AG10803 (cell line): ENCODE measurements at places on chromosomes 13 and 19.

- DNase-seq = no peak
Measured at GRCh38 chr19:53492153-53492552, 24.6 kb downstream of the ZNF813 start.

DNA sequence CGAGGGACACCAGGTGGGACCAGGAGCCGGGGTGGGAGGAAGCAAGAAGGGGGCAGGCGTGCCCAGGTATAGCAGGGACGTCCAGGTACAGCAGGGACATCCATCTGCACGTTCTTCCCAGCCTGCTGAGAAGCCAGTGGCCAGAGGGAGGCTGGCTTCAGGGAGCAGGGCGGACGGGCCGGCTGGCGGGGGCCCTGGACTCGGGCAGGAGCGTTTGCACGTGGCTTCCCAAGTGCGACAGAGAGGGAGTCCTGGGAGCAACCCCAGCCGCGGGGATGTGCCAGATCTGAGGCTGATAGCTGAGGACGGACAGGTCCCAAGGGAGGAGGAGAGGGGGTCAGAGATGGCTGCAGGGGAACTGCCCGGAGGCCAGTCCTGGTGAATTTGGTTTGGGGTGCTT, 36.7 kb downstream of the MYO9B start:
- DNase-seq = no peak

GRCh38 chr13:43835701-43836100, 43.8 kb downstream of the CCDC122 start:
- peak; percentile 15 for DNase-seq

- DNase-seq = no peak
Measured at GRCh38 chr13:89968470-89968869, 1379.0 kb upstream of the MIR17HG start.

- DNase-seq = no peak
Measured at GRCh38 chr19:33161201-33161600, 29.3 kb downstream of the WDR88 start.

- no peak for DNase-seq
Measured at GRCh38 chr13:78714717-78715116, 55.8 kb upstream of the OBI1 start.

GRCh38 chr13:55263045-55263444, 1877.7 kb upstream of the PRR20A start:
- no peak for DNase-seq

GRCh38 chr13:33817513-33817900, 442 bp upstream of the RFC3 start:
- DNase-seq = no peak

DNA sequence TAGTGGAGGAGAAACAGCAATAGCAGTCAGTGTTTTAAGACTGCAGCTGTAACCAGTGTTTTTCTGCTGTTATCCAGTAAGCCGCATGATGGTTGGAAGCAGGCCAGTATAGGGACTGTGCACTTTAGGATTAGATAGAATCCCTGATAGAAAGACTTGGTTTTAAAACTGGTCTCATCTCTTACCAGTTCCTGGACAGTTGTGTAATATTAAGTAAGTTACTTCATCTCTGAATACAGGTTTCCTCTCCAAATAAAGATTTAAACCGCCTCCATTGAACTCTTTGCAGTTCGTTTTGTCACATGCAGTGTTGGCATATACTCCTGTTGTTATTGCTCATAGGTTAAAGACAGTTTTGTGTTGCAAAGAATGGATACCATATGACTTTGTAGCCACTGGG, 25.6 kb downstream of the URI1 start:
- peak; percentile 37 for DNase-seq

- DNase-seq = no peak
Measured at GRCh38 chr19:17414097-17414496, 5.8 kb upstream of the MVB12A start.

DNA sequence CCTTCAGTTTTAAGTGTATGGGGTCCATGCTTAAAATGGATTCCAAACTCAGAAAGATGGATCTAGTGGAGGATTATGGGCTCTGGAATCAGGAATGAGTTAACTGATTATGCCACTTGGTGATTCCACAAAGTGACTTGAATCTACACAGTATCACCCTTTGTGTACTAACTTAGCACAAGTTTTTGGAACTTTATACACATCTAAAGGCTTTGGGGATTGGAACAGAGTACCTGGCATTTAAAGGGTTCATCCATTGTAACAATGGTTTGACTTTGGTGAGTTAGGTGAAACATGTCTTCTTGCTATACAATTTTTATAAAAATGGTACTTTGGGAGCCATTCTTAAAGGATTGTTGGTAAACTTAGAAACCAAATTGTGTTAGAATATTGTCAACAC, 1.1 kb downstream of the RPL21 start:
- DNase-seq = no peak

DNA sequence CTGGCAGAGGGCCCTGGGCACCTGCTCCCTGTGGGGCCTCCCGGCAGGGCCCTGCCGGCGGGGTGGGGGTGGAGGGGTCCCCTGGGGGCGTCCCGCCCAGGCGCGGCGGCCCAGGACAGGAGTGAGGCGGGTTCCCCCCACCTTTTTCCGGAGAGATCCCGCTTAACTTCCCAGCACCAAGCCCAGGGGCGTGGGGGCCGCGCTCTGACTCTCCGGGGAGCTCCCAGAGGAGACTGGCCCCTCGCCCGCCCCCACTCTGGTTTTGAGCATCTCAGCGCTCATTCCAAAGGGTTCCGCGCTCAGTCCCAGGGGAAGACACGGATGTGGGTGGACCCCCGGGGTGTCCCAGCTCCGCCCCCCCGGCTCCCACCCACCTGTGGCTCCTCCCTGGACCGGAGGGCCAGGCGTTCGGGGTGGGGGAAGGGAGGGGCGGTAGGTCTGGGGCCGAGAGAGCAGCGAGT, 476 bp downstream of the C2CD4C start:
- no peak for DNase-seq

DNA sequence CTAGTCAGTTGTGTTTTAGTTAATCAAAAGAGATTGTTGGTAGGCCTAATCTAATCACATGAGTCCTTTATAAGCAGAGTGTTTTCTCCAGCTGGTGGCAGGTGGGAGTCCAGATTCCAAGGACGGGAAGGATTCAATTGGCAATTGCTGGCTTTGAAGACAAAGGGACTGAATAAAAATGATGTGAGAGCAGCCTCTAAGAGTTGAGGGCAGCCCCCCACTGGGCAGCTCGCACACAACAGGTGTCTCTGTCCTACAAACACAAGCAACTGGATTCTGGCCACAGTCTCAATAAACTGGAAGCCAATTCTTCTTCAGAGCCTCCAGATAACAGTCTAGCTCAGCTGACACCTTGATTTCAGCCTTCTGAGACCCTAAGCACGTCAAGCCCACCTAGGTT, 915.2 kb downstream of the PCDH9 start:
- no peak for DNase-seq

GRCh38 chr13:74575729-74576125, 441.5 kb upstream of the KLF12 start:
- DNase-seq = peak; percentile 46

DNA sequence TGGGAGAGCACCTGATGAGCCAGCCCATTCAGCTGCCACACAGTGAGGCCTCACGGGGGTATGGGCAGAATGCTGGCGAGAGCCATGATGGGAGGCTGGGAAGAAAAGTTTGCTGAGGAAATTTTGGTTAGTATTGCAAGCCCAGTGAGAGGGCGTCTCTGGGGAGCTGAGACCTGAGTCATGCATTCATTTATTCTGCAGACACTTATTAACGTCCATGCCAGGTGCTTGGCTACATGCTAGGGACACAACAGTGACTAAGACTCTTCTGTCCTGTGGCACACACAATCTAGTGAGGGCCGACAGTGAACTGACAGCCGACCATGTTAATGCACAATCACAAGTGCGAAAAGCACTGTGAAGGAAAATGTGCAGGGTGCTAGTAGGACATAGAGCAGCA, 27.2 kb downstream of the WDR62 start:
- DNase-seq = peak; percentile 25

DNA sequence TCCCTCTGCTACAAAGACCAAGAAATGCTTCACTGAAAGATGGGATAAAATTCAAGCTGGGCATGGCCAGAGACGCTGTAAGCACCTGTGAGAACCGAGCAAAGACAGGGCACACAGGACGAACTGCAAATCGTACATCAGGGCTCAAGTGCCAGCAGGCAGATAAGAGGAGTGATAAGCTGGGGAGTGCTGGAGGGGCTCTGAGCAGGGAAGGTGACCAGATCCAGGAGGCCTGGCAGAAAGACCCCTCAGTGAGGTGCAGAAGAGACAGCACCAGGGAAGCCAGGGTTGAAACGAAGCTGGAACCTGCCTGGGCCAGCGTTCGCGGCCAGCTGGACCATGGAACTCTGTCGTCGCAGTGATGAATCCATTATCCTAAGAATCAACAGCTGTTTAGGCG, 10.2 kb downstream of the RAB20 start:
- DNase-seq = no peak

DNA sequence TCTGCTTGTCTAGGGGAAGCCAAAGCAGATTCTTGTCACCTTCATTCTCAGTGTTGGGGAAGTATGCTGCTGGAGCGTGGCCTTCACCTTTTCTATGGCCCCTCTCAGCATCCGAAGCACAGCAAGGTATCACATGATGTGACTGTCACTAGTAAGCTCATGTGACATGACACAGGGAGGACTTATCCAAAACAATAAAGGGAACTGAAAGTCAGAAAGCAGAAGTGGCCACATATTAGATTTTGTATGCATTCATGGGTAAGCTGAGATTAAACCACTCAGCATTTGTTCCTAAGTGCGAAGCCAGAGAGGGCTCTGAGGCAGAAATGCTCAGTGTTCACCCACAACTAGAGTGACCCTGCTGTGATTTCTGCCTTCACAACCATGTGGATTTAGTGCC, 72.8 kb upstream of the PCDH8 start:
- no peak for DNase-seq

DNA sequence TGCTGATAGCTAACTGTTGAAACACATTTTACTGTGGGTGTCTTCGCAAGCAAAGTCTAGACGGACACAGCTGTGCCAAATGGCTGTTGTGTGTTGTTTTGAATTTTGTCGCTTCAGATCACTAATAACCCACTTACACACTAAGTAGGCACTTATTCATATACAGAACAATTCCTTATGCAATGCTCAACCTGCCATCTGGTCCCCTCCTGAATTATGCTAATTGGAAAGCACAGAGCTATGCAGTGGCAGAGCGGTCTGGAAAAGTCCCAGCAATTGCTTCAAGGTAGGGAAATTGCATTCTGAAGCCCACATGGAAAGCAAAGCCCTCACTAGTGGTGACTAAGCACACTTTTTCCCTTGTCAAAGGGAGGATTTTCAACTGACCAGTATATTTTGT, 69.9 kb downstream of the C13orf42 start:
- DNase-seq = peak; percentile 49

DNA sequence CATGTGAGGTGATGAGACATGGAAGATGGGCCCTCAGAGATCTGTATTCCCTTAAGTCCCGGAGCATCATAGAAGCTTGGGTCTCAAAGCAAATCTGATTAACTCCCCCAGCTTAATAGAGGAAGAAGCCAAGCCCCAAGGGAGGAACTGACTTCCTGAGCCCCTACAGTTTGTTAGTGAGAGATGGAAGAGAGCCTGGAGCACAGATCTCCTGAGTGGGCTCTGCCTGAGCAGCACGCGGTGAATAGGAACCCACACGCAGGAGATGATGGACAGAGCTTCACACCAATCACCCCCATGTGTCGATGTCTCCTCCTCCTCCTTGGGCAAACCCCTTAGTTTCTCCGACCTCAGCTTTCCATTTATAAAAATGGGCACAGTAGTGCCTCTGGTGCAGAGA, 50.1 kb upstream of the ATP12A start:
- DNase-seq = no peak

DNA sequence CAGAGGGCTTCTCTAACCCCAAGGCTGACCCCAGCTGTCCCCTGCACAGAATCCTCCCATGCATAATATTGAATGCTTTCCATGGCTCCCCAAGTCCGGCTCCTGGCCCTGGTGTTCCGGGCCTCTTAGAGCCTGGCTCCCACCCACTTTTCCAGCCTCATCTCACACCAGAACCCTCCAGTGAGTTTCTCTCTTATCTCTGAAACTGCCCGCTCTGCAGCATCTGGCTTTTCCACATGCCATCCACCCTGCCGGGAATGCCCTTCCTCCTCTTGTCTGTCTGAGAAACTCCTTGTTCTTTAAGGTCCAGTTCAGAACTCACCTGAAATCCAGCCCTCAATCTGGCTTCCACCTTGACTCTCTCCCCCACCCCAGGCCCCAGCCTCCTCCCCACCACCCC, 6.8 kb downstream of the SYNGR4 start:
- no peak for DNase-seq

- no peak for DNase-seq
Measured at GRCh38 chr19:34475975-34476594, 5.5 kb upstream of the WTIP start.

DNA sequence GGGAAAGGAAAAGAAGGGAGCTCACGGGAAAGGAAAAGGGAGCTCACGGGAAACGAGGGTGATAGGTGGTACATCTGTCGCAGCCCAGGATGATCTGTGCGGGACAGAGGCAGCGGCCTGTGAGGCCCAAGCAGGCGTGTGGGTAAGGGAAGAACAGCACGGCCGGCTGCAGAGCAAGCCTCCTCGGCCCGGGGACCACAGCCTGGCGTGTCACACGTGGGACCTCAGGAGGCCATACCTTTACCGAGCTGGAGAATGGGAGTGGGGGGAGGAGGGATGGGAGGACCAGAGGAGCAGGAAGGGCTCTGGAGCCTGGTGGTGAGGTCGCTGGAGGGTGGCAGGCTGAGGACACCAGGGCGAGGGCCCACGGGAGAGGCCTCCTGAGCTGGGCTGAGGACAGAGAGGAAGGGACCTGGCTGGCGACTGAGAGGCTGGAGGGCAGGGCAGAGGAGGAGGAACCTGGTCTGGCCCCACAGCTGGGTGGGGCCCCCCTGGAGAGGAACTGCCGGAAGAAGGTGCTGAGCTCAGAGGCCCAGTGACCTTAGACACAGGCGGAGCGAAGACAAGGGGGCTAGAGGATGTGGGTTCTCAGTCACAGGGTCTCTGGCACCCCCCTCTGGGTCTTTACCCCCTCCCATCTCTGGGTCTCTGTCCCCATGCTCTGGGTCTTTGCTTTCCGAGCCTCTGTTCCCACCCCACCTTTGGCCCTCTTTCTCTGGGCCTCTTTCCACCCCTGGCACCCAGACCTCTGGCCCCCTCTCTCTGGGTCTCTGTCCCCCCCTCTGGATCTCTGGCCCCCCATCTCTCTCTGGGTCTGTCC, 2.9 kb upstream of the FTL start:
- DNase-seq = no peak

DNA sequence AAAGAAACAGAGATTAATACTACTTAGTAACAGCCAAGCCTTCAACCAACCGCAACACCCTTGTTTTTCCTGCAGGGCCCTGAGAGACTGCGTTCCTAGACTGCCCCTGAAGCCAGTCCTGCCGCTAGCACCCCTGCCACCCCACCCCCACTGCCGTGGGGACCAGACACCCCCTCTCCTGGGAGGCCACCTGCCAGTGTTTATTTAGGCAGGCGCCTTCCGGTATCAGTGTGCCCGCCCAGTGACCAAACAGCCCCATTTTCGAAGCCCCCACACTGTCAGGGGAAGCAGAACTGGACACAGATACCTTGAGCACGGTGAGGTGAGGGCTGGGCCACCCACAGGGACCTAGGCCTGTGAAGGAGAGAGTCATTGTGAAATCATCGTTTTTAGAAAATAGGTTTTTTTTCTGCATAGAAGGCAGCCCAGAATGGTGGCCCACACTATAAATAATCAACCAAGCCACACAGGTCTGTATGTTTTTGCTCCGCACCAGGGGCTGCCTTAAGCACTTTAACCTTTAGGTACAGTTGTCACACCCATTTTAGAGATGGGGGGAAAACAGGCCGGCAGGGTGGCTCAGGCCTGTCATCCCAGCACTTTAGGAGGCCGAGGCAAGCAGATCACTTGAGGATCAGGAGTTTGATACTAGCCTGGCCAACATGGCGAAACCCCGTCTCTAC, 3.5 kb upstream of the TLE5 start:
- no peak for DNase-seq

- peak; percentile 57 for DNase-seq
Measured at GRCh38 chr19:58361900-58362271, 665 bp downstream of the ZNF497 start.
